ENCODE measurements at places on chromosomes 3 and 15.

DNA sequence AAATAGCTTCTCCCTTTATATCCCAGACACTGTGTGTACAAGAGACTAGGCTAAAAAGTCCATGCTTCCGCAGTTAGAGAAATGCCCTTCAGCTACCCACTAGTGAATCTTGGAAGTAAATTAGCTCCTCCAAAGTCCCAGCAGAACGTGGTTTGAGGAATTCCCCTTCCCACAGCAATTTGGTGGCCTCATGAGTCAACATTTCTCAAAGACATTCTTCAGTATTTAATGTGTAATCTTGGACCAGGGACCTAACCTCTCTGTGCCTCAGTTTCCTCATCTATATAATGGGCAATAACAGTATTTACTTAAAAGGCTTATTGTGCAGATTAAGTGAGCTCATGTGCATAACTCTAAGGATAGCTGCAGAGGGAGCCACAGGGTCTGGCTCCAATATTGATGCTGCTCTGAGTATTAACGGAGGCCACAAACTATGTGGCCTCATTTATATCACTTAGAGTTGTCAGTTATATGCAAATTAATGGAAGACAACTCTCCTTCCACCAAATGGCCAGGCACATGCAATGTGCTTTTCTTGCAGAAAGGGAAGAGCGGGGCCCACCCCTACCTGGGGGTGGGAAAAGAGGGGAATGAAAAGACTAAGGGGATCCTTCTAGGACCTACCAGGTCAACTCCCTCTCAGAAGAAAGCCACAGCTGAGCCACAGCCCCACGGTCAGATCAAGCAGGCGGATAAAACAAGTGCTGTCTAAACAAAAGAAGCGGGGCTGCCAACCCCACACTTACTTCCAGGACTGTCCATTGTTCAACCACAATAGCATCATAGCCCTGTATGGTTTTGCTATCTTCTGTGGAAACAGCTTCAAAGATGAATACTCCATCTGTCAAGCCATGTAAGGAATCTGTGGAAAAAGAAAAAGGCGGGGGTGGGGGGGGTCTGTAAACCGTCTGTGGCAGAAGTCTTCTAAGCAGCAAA lies 92.4 kb downstream of the OXNAD1 start:
- no peak for DNase-seq

- no peak for DNase-seq
Observed at GRCh38 chr15:66749841-66750575, 48.0 kb downstream of the SMAD6 start.

GRCh38 chr15:62046078-62046743 lies 14.0 kb downstream of the VPS13C start:
- no peak for DNase-seq

DNA sequence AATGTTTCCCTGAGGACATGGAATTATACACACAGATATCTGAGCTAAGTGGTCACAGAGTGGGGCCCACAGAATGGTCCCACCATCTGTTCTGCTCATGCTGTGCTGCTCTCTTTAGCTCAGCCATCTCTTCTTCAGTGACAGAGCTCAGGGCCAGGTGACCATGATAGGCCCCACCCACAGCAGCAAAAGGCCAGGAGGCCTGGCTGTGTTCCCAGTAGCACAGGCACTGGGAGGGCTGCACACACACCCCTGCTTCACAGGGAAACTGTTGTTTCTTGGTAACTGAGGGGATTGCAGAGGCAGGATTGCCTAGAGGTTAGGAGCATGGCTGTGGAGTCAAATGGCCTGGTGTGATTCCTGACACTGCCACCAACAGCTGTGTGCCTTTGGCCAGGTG lies 4.8 kb upstream of the FBXW12 start:
- DNase-seq = no peak

DNA sequence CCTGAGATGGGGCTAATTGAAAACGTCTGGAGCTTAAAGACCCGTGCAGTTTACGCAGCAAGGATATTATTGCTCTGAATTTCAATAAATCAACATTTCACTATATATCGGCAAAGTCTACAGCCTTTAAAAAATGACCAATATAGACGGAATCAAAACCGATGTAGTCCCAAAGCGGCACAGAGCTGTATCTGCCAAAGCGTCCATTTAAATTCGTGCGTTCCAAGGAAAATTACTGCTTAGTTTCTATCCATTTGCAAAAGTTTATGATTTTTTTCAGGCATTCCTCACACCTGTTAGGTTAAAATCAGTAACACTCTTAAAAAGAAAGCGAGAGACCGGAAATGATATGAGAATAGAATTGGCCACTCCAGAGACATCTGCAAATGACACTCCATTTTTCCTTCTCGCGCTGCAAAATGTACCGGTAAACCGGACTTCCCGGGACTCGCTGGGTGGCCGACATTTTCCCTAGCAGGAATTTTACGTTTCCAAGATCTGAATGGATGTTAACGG lies 777 bp upstream of the EIF4A2 start:
- no peak for DNase-seq

- no peak for DNase-seq
Observed at GRCh38 chr3:187870360-187871203, 125.3 kb upstream of the BCL6 start.

GRCh38 chr3:152205097-152205593 lies 63.6 kb upstream of the MBNL1 start:
- peak; percentile 67 for DNase-seq

- DNase-seq = no peak
Observed at GRCh38 chr3:76010252-76010651, 224.9 kb upstream of the ZNF717 start.

- DNase-seq = peak; percentile 2
Observed at GRCh38 chr3:98329392-98330124, 24.1 kb upstream of the OR5K4 start.

DNA sequence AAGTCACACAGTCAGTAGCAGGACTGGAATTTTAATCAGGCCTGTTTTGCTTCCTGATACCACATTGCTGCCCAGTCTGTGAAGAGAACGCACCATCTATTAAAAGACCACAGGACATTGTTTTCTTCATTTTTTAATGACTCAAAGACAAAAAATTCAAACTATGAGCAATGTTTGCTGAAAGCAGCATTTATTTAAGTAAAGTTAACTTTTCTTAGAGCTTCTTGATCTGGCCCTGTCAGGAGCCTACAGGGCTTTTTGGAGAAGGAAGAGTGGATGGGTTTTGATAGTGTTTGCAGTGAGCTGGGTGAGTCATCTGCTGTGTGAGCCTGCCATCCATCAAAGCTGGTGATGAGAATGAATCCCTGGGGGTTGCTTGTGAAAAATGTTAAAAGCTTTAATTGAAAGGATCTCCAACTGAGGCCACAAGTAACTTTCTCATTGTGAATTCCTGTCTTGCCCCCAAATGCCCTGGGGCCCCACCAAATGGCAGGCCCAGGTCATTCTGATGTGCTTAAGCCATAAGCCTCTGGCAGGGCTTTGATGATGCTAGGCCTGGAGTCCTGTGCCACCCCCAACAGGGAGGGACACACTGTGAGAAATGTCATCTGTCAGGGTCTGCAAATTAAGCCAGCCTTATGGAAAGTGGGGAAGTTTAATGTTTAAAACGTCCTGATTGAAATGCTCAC lies 136.2 kb upstream of the PFN2 start:
- no peak for DNase-seq

GRCh38 chr3:40437889-40438288 lies 19.2 kb upstream of the RPL14 start:
- no peak for DNase-seq

- DNase-seq = no peak
Observed at GRCh38 chr15:70757627-70758026, 5.7 kb downstream of the UACA start.

- DNase-seq = no peak
Observed at GRCh38 chr15:47496343-47497185, 220.7 kb upstream of the SEMA6D start.

DNA sequence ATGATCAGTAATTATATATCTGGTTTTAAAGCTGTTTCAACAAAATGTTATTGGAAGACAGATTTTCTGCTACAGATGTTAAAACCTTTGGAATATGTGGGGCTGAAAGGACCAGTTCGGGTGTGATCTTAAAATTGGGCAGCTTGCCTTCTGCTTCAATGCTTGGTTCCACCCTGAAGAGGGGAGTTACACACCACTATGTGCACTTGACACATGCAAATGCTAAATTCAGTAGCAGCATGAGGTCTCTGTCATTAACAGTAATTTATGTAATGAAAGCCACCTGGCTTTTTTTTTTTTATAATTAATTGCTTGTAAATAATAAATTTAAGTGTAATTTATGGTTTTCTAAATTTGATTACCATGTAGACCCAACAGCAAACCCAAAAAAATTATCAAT lies 24.6 kb downstream of the CDIN1 start:
- no peak for DNase-seq

DNA sequence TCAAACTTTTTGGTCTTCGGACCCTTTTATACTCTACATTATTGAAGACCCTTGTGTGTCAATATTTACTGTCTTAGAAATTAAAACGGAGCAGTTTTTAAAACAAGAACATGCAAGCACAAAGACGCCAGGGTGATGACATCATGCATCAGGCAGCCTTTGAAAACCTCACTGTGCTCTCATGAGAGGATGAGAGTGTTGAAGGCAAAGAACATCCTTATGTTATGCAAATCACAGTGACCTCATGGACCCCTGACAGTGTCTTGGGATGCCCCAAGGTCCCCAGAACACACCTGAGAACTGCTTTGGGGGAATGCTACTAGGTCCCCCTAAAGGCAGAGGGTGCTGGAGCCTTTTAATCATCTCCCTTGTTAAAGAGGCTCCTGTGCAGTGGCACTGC lies 51.6 kb downstream of the CHDH start:
- DNase-seq = no peak

- no peak for DNase-seq
Observed at GRCh38 chr15:76178296-76179000, 118.7 kb downstream of the TMEM266 start.

DNA sequence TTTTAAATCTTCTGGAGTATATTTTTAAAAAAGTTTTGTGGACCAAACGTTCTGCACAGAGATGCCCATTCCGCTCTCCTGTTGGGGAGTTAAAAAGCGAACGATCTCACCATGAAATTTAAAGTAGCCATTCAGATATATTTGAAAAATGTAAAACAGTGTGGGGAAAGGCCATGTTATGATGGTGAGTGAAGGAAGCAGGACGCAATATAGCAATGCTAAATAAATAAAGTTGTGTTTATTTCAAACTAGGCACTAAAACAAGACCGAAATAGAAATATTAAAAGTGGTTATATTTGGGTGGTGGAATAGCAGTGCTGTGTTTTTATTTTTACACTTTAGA lies 327 bp upstream of the CCDC13 start:
- no peak for DNase-seq

GRCh38 chr3:27758083-27758482 lies 36.0 kb upstream of the EOMES start:
- DNase-seq = no peak

- DNase-seq = no peak
Observed at GRCh38 chr15:73786538-73786937, 33.4 kb upstream of the INSYN1 start.

- no peak for DNase-seq
Observed at GRCh38 chr15:87619161-87619960, 637.2 kb downstream of the NTRK3 start.

DNA sequence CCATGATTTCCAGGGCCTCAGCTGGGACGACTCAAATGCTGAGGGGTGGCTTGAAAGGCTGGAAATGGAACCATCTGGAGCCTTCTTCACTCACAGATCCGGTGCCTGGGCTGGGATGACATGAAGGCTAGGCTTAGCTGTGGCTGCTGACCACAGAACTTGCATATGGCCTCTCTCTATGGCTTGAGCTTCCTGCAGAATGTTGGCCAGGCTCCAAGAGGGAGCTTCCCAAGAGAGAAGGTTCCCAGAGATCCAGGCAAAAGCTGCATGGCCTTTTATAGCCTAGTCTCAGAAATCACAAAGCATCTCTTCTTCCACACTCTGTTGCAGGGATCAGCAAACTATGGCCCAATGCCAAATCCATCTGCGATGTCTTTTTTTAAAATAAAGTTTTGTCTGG lies 44.8 kb downstream of the GATM start:
- DNase-seq = no peak

DNA sequence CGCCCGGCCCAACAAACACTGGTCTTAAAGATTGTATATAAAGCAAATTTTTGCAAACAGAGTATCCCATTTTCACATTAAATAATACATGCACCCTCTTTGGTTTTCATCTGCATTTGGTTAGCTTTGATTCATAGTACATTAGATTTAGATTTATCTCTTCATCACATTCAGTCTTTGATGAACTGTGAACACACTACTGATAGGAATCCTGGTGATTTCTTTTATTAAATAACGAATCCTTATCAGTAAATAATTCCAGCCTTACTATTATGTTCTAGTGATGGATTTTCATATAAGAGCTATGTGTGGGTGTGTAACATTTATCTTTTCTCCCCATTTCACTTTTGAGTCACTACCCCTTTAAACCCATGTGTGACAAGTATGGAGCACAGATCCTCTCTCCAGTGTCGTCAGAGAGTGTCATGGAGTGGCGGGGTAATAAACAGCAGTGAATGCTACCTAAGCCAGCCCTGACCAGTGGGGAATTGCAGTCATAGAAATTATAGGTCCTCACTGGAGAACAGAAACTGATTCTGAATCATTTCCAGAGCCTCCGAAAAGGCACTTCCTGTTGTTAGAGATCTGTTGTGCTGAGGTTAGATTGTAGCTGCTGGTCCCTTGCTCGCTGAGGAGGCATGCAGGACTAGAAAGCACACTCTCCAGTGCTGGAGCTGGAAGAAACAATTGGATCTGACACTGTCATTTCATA lies 22.0 kb downstream of the SLC7A14 start:
- DNase-seq = no peak

- peak; percentile 61 for DNase-seq
Observed at GRCh38 chr3:16511681-16512434, 1.6 kb downstream of the RFTN1 start.

DNA sequence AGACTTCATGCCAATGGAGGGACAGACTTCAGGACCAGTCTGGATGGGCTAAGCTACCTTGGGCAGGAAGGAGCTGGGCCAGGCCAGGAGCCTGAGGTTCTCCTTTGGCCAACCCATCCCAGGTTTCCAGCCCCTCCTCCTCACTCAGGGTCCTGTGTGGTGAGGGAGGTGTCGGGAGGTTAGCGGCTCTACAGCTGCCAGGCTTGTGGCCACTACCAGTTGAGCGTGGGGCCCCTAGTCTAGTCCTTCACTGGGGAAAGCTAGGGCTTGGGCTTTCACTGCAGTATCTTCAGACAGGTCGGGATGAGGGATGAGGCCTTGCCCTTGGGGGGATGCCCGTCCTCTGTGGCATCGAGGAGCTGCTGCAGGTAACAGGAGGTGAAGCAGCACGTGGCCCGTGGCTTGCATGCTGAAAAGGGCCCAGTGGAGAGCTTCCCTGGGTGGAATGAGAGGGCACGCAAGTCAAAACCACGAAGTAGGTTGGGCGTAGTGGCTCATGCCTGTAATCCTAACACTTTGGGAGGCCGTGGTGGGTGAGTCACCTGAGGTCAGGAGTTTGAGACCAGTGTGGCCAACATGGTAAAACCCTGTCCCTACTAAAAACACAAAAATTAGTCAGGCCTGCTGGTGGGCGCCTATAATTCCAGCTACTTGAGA lies 8.5 kb upstream of the FANCD2 start:
- DNase-seq = no peak

GRCh38 chr3:196749125-196749524 lies 9.5 kb downstream of the PAK2 start:
- no peak for DNase-seq

GRCh38 chr3:23036728-23037127 lies 166.4 kb upstream of the UBE2E2 start:
- no peak for DNase-seq
